ENCODE measurements at places on chromosomes 12 and 14. TPM values are rescaled to one million over a fixed set of nuclear protein-coding genes. Genes with fewer than 3 reads are reported as not detected.

Gene TEDC1
- total RNA-seq, result 8.6 TPM

Gene LRP1-AS
- not detected for total RNA-seq

- H3K27me3 ChIP-seq, result no peaks in the 10 kb centered on the region
- DNase-seq, result no peak
- H3K27ac ChIP-seq, result no peak overlapping the region
Observed at GRCh38 chr12:112199136-112199535, 73.8 kb downstream of the TRAFD1 start.

GRCh38 chr14:100031506-100032281, 33.5 kb upstream of the EVL start:
- H3K4me1 ChIP-seq, result no peaks in the 10 kb centered on the region
- H3K27me3 ChIP-seq, result no peaks in the 10 kb centered on the region
- no peak overlapping the region for H3K27ac ChIP-seq

DNA sequence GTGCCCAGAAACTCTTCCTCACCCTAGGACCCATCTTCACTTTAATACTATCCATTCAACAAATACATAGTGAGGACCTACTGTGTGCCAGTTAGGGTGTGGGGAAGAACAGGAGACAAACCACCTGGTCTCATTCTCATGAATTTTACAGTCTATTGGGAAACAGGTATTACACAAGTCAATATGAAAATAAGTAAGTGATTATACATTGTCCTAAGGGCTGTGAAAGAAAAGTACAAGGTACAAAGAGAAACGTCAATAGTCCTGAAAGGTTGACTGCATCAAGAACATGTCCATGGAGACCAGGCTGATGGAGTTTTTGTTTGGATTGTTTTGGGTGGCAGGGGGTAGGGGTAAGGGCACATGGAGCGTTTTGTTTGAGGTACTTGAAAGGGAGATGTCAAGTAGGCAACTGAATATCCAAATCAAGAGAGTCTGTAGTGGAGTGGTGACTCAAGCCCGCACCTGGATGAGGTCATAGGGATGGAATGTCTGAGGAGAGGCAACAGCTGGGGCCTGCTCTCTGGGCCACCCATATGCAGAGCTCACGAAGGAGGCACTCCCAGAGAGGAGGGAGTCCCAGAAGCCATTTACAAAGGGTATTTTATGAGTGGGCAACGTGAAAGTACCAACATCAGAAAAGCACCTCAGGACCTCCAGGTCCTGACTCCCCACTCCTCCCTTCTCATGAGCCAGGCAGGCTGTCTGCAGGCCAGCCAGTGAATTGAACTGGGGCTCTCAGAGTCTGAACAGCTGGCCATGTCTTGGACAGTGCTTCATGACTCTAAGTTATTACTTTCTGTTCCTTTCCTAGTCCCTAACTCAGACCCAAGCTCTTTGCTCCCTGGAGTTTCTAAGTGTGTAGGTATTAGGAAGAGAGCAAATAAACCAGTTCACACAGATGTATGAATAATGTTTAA, 272.0 kb downstream of the ZFP36L1 start:
- H3K36me3 ChIP-seq, result no peaks in the 10 kb centered on the region
- peak overlapping the region; percentile 50 for H3K27ac ChIP-seq
- H3K4me3 ChIP-seq, result no peak overlapping the region
- H3K27me3 ChIP-seq, result no peaks in the 10 kb centered on the region

Gene C14orf180
- total RNA-seq, result 0.68 TPM

Gene EML5
- 0.39 TPM for total RNA-seq

- H3K4me3 ChIP-seq, result no peak overlapping the region
- no peak for DNase-seq
- no peak overlapping the region for H3K27ac ChIP-seq
- no peaks in the 10 kb centered on the region for H3K4me1 ChIP-seq
- H3K36me3 ChIP-seq, result no peaks in the 10 kb centered on the region
Observed at GRCh38 chr14:104036212-104036611, 49.3 kb upstream of the ASPG start.

DNA sequence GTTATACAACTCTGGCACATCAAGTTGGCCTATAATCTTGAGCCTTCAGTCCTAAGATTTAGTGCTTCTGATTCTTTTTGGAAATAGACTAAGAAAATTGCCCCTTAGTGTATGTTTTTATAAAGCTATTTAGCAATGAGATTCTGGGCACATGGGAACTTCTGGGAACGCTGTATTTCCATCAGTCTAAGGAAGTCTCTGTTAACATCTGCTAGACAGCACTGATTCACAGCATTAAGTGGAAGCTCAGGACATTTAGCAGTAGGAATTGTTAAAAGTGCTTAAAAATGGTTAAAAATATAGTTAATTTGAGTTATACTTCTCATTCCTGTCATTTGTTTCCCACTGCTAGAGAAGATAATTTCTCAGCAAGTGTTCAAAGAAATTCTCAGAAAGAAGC, 579.1 kb downstream of the SLC16A7 start:
- H3K27me3 ChIP-seq, result no peaks in the 10 kb centered on the region

GRCh38 chr14:105909046-105909827, 382.9 kb downstream of the TMEM121 start:
- no peak overlapping the region for H3K27ac ChIP-seq
- H3K4me1 ChIP-seq, result no peaks in the 10 kb centered on the region
- no peaks in the 10 kb centered on the region for H3K27me3 ChIP-seq
- no peak overlapping the region for H3K4me3 ChIP-seq
- DNase-seq, result peak; percentile 26

Gene SOAT2
- 0.63 TPM for total RNA-seq

- no peaks in the 10 kb centered on the region for H3K27me3 ChIP-seq
- no peak overlapping the region for H3K4me3 ChIP-seq
- H3K4me1 ChIP-seq, result no peaks in the 10 kb centered on the region
- H3K36me3 ChIP-seq, result no peaks in the 10 kb centered on the region
- no peak overlapping the region for H3K27ac ChIP-seq
Observed at GRCh38 chr12:60689137-60689536, 1093.3 kb downstream of the SLC16A7 start.

DNA sequence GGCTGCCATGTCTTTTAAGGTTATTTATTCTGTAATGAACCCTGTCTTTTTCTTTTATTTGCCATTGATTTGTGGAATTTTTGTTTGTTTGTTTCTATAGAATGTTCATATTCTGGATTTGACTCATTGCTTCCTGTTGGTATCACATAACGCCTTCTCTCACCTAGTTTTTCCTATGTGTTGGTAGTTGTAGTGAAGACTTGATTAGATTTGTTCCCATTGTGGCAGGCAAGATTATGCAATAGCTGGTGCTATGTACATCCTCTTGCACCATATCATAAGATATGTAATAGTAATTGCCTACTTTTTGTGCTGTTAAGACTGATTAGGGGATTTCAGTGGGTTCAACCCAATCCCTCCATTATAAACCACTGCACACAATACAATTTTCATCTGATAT, 3.9 kb upstream of the KRT6B start:
- H3K4me1 ChIP-seq, result no peaks in the 10 kb centered on the region
- no peak overlapping the region for H3K27ac ChIP-seq
- no peaks in the 10 kb centered on the region for H3K36me3 ChIP-seq
- H3K27me3 ChIP-seq, result no peaks in the 10 kb centered on the region

- DNase-seq, result peak; percentile 64
- no peak overlapping the region for H3K27ac ChIP-seq
- H3K27me3 ChIP-seq, result peaks cover 3% of the 10 kb centered on the region
- no peaks in the 10 kb centered on the region for H3K4me1 ChIP-seq
- H3K4me3 ChIP-seq, result no peak overlapping the region
- no peaks in the 10 kb centered on the region for H3K36me3 ChIP-seq
Observed at GRCh38 chr14:36941783-36942521, 230.5 kb downstream of the SLC25A21 start.

GRCh38 chr12:48932878-48933277, 7.6 kb upstream of the FKBP11 start:
- no peaks in the 10 kb centered on the region for H3K4me1 ChIP-seq
- H3K27ac ChIP-seq, result no peak overlapping the region
- no peak overlapping the region for H3K4me3 ChIP-seq
- DNase-seq, result no peak

Gene ZNF641
- total RNA-seq, result 22.4 TPM

DNA sequence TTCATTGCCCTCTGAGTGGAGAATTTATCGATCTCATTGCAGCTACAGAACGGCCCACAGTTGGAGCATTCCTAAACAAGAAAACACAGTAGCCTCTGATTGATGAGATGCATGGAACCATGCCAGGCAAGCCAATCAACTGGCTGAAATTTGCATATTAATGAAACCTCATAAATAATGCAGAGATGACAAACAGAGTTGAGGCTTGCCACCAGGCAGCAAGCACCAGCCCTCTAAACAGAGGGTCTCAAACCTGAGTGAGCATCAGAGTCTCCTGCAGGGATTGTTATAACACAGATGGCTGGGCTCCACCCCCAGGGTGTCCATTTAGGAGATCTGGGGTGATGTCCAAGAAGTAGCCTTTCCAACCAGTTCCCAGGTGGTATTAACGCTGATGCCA, 60.9 kb upstream of the CMKLR1 start:
- DNase-seq, result no peak
- no peaks in the 10 kb centered on the region for H3K4me1 ChIP-seq
- no peak overlapping the region for H3K4me3 ChIP-seq
- no peaks in the 10 kb centered on the region for H3K27me3 ChIP-seq
- H3K36me3 ChIP-seq, result no peaks in the 10 kb centered on the region
- no peak overlapping the region for H3K27ac ChIP-seq

DNA sequence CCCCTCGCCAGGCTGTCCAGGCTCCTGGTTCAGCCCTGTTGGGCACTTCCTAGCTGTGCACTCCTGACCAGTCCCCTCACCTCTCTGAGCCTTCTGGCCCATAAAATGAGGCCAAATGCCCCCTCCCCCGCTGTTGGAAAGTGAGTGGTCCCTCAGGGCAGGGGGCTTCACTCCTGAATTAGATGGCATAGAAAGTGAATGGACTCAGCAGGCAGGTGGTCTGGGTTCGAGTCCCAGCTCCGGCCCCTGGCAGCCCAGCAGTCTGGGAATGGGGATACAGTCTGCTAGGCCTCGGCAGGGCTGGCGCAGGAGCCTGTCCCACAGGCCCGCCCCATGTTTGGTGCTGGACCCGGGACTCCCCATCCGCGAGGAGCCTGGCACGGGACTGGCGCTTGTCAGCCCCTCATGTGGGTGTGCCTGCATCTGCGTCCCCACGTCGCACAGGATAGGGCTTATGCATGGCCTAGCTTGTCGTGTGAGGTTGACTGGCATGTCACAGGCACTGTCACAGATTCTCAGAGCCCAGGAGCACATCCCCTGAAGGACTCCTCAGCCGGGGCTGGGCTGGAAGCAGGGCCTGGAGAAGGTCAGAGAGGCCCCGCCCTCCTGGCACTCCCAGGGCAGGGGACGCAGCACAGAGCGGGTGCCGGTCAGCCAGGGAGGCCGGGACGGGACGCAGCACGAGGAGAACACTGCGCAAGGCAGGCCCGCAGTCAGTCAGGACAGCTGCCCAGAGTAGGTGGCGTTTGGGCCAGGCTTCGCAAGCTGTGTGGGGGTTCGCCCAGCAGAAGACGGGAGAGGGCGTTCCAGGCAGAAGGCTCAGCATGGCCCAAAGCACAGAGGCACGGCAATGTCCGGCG, 40.5 kb downstream of the DIO3 start:
- peak; percentile 25 for DNase-seq
- H3K4me3 ChIP-seq, result no peak overlapping the region
- H3K27ac ChIP-seq, result no peak overlapping the region
- no peaks in the 10 kb centered on the region for H3K4me1 ChIP-seq
- H3K36me3 ChIP-seq, result no peaks in the 10 kb centered on the region

GRCh38 chr14:59107819-59108218, 80.6 kb upstream of the DAAM1 start:
- no peak for DNase-seq
- no peak overlapping the region for H3K4me3 ChIP-seq
- peaks cover under 1% of the 10 kb centered on the region for H3K4me1 ChIP-seq

DNA sequence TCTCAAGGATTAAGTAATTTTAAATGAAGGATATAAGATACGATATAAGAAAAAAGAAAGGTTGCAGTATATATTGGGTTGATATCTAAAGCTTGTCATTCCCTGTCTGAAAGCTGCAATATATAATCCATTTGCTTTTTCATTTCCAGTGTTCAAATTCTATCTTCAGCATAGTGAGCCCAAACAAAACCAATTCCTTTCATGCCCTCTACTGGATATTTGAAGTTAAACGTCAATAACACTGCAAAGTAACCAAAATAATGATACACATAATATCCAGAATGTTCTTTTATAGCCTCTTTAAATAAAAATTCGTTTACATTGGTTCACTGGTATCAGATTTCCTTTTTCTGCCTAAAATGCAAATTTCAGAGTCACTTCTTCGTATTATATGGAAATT, 64.5 kb upstream of the DAAM1 start:
- no peak for DNase-seq
- no peak overlapping the region for H3K27ac ChIP-seq
- H3K27me3 ChIP-seq, result peaks cover 2% of the 10 kb centered on the region
- H3K36me3 ChIP-seq, result no peaks in the 10 kb centered on the region
- H3K4me1 ChIP-seq, result no peaks in the 10 kb centered on the region

Gene MRPS35
- 18.3 TPM for total RNA-seq

DNA sequence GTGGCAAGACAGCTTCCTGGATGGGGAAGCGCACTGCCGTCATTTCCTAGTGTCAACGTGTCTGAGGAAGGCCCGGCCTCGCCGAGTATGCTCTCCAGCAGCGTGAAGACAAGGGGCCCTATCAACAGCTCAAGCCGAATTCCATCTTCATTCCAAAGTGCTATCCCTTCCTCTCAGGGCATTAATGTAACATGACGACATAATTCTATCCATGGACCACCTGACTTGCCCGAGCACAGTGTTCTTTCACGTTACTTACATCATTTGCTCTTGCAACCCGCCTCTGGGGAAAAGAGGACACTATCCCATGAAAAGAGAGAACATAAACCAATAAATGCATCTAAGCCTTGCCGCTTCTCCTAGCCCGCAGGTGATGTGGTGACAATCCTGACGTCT, 22.9 kb downstream of the CCDC92 start:
- H3K4me1 ChIP-seq, result peaks cover 2% of the 10 kb centered on the region
- no peak for DNase-seq
- no peaks in the 10 kb centered on the region for H3K27me3 ChIP-seq
- no peak overlapping the region for H3K4me3 ChIP-seq
- H3K36me3 ChIP-seq, result peaks cover 3% of the 10 kb centered on the region

DNA sequence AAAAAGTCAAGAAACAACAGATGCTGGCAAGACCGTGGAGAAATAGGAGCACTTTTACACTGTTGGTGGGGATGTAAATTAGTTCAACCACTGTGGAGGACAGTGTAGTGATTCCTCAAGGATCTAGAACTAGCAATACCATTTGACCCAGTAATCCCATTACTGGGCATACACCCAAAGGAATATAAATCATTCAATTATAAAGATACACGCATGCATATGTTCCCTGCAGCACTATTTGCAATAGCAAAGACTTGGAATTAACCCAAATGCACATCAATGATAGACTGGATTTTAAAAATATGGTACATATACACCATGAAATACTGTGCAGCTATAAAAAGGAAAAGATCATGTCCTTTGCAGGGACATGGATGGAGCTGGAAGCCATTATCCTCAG, 18.0 kb upstream of the CATSPERB start:
- no peak overlapping the region for H3K4me3 ChIP-seq
- H3K36me3 ChIP-seq, result no peaks in the 10 kb centered on the region
- no peak overlapping the region for H3K27ac ChIP-seq
- no peaks in the 10 kb centered on the region for H3K27me3 ChIP-seq
- peaks cover 6% of the 10 kb centered on the region for H3K4me1 ChIP-seq
